Neural crest cell (in vitro differentiated cells): ENCODE measurements at places on chromosomes 7 and 10. TPM values are rescaled to one million over a fixed set of nuclear protein-coding genes. Genes with fewer than 3 reads are reported as not detected.

The PRLHR gene
- not detected in 2 replicates for total RNA-seq

The HECW1 gene
- total RNA-seq: 2.8 and 3.6 TPM in 2 replicates

The NRCAM gene
- total RNA-seq: 33.2 and 35.0 TPM in 2 replicates

The NUTM2B gene
- 1.8 TPM in 2 replicates for total RNA-seq

The SLC13A4 gene
- total RNA-seq: 0.27 and 0.68 TPM in 2 replicates

The CLRN3 gene
- not detected in 2 replicates for total RNA-seq

The CYP2C9 gene
- not detected in 2 replicates for total RNA-seq

The LRRC61 gene
- 23.2 and 26.3 TPM in 2 replicates for total RNA-seq

The DENND2A gene
- 29.8 and 33.7 TPM in 2 replicates for total RNA-seq

The DEPP1 gene
- 0.50 and 1.1 TPM in 2 replicates for total RNA-seq

The TMEM176B gene
- 2.2 and 3.1 TPM in 2 replicates for total RNA-seq

DNA sequence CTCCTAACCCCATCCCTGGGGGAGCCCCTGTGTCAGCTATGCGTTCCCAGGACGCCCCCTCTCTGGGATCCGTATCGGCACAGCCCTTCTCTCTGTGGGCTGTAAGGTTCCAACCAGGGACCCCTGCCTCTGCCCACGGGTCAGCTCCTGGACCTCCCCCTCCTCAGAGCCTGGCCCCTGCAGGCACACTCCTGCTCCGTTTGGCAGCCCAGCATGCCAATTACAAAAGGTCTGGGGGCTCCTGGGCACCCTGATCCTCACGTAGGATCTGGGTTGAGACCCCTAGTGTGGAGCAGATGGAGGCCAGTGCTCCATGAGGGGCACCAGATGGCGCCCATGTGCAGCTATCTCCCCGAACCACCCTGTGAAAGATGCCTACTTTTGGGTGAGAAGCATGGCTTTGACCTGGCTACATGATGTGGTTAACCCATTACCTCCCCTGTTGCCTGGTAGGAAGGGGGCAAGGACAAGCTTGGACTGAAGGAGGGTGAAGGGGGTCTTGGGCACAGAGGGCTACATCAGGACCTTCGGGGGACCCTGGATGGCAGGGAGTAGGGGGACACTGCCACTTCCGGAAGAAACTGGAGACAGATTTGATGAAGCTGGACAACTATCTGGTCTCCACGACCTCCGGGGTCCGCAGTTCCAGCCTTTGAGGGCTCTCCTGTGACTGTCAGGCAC is 9.0 kb downstream of the TACR2 start:
- DNase-seq: no peak

GRCh38 chr7:96093435-96093834 is 228.5 kb downstream of the SLC25A13 start:
- DNase-seq: no peak

DNA sequence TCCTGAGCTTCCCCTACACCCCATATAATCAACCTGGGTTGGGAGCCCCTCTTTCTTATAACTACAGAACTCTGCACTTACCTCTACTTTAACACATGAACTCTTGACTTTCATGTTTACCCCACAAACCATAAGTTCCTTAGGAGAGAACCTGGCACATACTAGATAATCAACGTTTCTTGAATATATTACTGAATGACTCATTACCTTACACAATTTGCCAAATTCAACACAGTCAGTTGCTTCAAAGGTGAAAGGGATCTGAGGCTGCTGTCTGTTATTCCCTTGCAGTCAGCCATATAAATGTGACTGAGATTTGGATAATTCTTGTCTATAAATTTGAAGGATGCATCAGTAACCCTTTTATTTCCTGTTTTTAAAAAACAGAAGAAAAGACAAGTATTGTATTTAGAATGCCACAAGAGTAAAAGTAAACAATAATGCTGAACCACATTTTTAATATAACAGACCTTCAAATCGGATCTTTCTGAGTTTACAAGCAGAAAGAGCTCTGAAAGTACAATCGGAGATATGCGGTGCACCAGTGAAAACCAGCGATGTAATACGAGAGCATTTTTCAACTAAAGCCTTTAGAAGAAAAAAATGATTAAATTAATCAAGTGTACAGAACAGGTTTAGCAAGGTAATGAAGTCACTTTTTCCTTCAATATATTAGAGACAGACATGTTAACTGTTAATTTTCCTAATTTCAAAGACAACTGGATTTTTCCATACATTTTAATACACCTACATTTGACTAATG is 29.5 kb upstream of the LRRC17 start:
- no peak for DNase-seq

DNA sequence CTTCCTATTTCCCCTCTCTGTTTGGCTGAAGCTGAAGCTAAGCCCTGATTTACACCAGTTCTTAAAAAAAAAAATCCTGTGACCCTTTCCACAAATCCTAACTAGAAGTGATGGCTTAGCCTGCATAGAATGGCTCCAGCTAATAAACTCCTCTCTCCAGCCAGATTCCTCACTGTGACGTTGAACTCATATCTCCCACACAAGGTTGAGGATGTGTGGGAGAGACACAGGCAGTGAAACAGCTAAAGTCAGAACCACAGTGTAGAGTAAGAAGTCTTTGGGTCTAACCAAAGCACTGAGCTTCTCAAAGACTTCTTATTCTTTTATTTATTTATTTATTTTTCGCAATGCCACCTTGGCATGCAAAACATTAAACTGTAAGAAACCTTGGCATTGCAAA is 268.3 kb downstream of the SNX13 start:
- no peak for DNase-seq

DNA sequence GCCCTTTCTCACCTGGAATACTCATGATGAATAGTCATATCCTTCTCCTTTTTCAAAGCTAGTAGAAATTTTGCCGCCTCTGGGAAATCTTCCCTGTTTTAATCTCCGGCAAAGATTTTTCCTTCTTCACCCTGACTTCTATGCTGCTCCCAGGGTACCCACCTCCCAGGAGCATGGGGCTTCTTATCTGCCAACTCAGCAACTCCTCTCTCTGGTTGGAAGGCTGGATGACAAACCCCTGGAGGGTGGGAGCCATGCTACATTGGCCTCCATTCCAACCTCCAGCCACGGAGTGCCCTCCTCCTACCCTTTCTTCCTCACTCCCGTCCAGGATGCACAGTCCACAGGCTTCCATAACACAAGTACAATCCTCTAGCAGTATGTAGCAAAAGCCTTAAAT is 19.9 kb downstream of the NEUROG3 start:
- no peak for DNase-seq

GRCh38 chr7:159031135-159031701 is 113.4 kb downstream of the VIPR2 start:
- peak; percentile 31 for DNase-seq

DNA sequence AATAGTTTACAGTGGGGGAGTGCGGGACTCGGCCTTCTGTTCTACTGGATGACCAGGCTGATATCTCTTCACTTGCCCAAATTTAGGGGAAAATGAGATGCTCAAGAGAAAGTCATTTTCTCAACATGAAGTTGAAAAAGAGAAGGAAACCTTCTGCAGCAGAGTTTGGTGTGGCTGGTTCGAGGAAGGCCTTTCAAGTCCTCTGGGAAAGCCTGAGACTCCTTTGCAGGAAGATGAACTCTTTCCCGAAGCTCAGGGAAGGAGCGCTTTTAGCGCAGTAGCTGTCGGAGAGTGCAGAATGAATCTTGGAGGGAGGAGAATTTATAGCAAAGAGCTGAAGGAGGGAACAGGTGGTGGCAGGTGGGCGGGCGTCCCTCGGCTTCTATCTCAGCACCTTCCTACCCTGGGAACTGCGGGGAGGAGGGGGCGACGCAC is at the start of gene ATOH7:
Gene ATOH7, minus strand, starts transcription at position 297 of the 435 bp plus-strand sequence. CDS start 436 bp downstream, outside the sequence.
- no peak for DNase-seq

DNA sequence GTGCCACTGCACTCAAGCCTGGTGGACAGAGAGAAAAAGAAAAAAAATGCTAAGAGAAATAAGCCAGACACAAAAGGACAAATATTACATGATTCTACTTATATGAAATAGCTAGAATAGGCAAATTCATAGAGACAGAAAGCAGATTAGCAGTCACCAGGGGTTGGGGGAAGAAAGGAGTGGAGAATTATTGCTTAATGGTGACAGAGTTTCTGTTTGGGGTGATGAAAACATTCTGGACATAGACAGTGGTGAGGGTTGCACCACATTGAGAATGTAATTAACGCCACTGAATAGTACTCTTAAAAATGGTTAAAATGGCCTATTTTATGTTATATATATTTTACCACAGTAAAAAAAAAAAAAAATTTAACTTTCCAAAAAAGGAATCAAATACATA is 6.4 kb upstream of the NT5C2 start:
- no peak for DNase-seq

GRCh38 chr7:18558503-18558902 is 63.0 kb downstream of the HDAC9 start:
- DNase-seq: no peak

DNA sequence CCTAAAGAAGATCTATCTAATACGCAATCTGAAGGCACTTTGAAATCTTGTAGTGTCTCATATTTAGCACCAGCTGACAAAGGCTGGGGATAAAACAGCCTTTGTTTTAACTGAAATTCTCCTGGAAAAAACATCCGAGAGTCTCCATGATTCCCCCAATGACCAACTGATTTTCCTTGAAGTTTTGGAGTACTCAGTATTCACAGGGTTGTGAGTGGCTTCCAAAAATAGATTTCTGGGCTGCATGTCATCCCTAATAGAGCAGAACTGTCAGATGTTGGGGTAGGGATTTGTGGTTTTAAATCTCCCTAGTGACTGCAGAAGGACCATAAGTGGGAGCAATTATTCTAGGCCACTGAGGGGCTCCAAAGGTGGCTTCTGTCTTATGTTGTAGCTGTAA is 206.4 kb downstream of the TAX1BP1 start:
- DNase-seq: no peak

GRCh38 chr10:21810582-21811244 is 192.8 kb downstream of the DNAJC1 start:
- DNase-seq: no peak

DNA sequence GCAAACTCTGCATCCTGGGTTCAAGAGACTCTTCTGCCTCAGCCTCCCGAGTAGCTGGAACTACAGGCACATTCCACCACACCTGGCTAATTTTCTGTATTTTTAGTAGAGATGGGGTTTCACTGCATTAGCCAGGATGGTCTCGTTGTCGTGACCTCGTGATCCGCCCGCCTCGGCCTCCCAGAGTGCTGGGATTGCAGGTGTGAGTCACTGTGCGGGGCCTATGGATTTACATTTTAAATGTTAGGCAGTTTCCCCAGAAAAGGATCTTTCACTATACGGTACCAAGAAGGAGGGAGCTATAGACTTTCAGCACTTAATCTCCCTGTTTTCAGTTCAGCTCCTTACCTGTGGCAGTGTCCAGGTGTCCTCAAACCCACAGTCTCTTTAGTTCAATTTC is 50.8 kb downstream of the SIRT1 start:
- no peak for DNase-seq

GRCh38 chr10:1724921-1725488 is 12.3 kb downstream of the ADARB2 start:
- DNase-seq: no peak

DNA sequence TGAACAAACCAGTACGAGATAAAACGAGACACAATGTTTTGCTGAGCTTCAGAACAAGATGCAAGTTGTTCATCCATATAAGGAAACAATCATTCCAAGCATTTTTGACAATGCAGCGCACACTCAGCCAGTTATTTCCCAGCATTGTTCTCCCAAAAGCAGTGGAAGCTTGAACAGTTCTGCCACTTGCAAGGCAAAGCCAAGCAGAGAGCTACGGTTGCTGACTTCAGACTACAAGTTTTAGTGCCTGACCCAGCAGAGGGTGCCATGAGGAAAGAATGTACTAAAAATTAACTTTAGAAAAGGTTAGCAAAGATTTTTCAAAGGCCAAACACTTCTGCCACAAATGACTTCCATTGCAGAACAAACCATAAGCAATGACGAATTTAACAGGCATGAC is 152.5 kb downstream of the SLC25A13 start:
- DNase-seq: no peak

DNA sequence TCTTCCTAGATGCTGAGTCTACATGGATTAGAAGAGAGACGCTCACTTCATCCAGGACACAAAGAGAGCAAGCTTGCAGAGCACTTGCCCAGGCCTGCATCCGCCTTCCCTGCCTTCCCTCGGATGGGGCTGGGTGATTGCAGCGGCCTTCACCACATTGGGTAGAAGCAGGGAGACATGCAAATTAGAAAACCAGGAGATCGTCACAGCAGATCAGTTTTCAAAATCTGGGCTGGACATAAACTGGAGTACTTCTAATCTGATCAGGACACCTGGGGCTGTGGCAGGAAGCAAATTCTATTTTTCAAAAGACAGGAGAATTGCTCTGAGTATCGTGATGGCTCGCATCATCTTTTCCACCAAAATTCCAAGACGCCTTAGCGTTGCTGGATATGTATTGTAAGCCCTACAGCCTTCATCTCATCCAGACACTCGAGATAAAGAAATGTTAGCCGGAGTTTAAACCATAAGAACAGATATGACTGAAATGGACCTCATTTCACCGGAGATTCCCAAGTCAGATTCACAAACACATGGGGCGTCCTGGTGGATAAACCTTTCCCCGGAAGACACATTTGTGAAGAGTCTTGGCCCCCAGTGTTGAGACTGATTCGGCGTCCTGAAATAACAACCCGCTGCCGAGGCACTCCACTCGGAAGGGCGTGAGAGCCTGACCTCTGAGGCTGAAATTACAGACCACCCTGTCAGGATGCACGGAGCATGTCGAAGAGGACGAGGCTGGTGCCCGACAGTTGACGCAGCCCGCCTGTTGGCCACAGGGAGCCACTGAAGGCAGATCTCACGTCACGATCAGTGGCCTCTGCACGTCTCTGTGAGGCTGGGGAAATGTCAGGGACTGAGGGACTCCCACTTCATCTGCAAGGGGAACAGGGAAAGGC is 91.2 kb upstream of the PARD3 start:
- peak; percentile 25 for DNase-seq

DNA sequence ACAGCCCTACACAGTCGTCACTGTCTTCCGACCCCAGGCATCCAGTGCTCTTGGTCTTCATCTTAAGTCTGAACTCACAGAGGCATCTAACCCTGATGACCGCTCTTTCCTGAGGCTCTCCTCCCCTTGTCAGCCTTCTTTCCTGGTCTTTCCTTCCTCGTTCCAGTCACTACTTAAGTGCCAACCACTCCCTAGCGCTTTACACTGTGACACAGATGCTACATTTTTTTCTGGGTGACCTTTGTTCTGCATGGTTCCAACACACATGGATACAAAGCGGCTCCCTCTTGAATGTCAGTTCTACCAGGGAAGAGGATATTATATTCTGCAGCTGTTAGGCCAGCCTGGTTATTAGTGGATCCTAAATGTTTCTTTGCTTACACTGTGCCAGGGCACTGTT is 12.7 kb downstream of the YWHAG start:
- DNase-seq: no peak

GRCh38 chr7:31096198-31096876 is 44.2 kb downstream of the ADCYAP1R1 start:
- DNase-seq: no peak
